ENCODE measurements at places on chromosomes 5 and 9. TPM values are rescaled to one million over a fixed set of nuclear protein-coding genes. Genes with fewer than 3 reads are reported as not detected.

DNA sequence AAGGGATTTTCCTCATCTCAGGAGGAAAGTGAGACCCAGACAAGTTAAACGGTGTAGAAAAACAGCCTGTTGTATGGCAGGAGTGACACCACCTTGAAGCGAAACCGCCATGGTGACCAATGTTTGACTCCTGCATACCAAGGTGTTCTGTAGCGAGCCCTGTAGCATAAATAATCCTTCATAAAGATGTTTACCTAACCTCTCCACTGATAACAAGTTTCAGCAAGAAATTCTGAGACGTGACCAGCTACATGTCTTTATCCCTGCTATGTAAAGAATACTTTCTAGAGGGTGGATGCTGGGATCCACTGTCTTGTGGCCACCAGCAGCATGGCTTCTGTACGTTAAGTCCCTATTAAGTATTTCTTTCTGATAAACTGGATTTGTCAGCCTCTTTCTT lies 148.1 kb downstream of the MPDZ start:
- no peaks in the 10 kb centered on the region for H3K27me3 ChIP-seq
- no peak for DNase-seq
- H3K4me1 ChIP-seq: no peaks in the 10 kb centered on the region
- H3K36me3 ChIP-seq: no peaks in the 10 kb centered on the region

DNA sequence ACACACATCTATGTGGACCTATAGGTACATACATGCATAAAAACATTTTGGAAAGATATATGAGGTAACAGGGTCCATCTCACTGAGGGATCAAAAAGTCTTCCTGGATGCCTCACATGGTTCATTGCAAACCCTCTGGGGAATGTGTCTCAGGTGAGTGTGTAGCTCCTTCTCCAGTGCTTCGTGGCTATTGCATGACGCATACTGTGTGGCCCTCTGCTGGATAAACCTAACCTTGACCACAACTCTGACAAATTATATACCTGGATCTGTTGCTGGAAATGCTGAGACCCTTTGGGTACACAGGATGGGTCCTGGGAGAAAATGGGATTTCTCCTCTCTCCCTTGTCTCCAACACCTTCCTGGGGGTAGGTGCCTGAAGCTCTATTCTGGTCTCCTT lies 91.9 kb downstream of the JAKMIP2 start:
- H3K27me3 ChIP-seq: no peaks in the 10 kb centered on the region
- no peak for DNase-seq
- no peaks in the 10 kb centered on the region for H3K4me1 ChIP-seq

DNA sequence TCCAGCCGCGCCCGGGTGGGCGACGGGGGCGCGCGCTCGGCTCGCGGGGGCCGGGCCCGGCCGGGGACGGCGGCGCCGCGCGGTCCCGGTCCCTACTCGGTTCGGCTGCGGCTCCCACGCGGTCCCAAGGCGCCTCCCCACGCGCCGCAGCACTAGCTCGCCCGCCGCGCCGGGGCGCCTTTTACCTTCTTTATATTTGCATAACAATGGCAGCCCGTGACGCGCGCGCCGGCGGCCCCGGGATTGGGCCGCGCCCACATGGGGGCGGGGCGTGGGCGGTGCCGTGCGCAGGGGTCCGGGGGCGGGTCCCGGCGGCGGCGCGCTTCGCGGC lies at the start of gene NRARP:
Gene NRARP (minus strand): TSS at position 154 of the 331 bp plus-strand sequence. CDS start 343 bp downstream, outside the sequence.
- H3K27me3 ChIP-seq: no peaks in the 10 kb centered on the region
- peak; percentile 95 for DNase-seq
- H3K27ac ChIP-seq: no peak within 1 kb of the TSS
- H3K36me3 ChIP-seq: no peaks in the 10 kb centered on the region

- no peaks in the 10 kb centered on the region for H3K27me3 ChIP-seq
- H3K4me3 ChIP-seq: no peak overlapping the region
- no peak overlapping the region for H3K27ac ChIP-seq
- no peaks in the 10 kb centered on the region for H3K4me1 ChIP-seq
These were observed 636.3 kb downstream of the GABRG2 start for GRCh38 chr5:162703914-162704313.

DNA sequence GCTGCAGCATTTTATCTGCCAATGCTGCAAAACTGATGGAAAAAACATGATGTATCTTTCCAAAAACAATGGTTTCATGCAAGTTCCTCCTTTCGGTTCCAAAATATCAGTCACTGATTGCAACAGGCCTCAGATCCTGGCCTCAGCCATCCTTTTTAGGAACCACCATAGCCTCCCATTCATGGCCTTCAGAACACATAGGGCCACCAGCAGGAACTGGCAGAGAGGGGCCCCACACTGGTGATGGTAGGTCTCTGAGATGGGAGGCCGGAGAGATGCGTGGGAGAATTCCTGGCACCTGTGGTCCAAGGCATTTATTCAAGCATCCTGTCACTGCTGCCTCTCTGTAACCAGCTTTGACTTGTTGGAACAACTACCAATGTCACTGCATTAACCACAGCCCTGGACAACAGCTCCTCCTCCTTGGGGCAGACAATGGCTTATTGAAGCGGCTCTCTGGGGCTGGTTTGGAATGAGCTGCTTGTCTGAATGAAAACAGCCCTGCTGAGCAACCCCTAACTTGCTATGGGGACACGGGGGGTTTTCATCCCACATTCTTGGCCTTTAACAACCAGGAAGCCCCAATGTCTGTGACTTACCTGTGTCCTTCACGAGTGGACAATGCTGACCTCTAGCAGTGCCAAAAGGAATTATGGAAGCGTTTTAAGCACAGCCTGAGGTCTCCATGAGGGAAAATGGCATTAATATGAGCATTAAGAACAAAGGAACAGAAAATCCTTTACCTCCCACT lies 108.1 kb downstream of the LHFPL2 start:
- no peak for DNase-seq
- H3K27ac ChIP-seq: no peak overlapping the region
- no peaks in the 10 kb centered on the region for H3K27me3 ChIP-seq
- H3K36me3 ChIP-seq: no peaks in the 10 kb centered on the region
- no peak overlapping the region for H3K4me3 ChIP-seq

GRCh38 chr5:14727428-14727865 lies 62.9 kb downstream of the OTULIN start:
- peak; percentile 77 for DNase-seq
- no peak overlapping the region for H3K27ac ChIP-seq
- H3K4me1 ChIP-seq: peaks cover 12% of the 10 kb centered on the region

DNA sequence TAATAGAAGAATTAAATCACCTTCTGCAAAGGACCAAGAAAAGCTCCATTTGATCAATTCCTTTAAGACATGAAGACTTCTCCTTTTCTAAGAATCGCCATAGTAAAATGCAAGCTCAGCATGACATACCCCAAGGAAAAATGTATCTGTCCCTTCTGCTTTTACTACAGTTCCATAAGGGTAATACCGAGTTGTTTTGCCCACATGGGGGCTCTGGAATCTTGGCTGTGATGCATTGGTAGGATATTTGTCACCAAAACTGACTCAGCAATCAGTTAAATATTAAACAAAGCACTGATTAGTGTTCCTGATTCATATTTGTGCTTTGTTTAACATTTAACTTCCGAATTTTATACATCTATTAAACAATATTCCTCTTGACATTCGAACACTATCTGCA lies 24.3 kb upstream of the KCNIP1 start:
- no peak for DNase-seq
- H3K27me3 ChIP-seq: no peaks in the 10 kb centered on the region
- H3K36me3 ChIP-seq: no peaks in the 10 kb centered on the region
- no peaks in the 10 kb centered on the region for H3K4me1 ChIP-seq

- H3K27me3 ChIP-seq: no peaks in the 10 kb centered on the region
- DNase-seq: no peak
- H3K27ac ChIP-seq: no peak overlapping the region
- no peaks in the 10 kb centered on the region for H3K36me3 ChIP-seq
These were observed 203.6 kb upstream of the MEF2C start for GRCh38 chr5:89086390-89087086.

DNA sequence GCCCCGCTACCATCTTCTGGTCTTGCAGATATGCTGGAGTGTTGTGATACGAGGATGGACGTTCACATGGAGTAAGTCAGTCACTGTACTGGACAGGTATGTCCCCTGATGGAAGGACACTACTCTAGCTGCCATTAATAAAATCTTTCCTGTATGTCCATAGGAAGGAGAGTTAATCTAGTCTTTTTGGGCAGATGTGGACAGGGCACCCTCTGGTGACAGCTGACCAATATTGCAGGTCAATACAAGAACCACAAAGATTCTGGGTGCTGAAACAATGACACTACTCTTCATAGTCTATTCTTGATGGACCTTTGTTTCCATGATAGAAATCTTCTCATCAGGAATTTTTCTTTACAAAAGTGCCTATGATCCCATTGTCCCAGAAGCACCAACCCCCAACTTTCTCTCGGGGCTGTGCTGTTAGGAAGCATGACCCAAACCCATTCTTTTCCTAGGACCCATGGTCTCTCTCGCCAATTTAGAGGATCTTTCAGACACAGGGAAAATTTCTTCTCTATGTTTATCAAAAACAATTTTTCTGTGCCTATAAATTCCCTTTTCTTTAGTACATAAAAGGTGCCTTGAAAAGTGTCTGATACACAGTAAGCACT lies 376.9 kb downstream of the DTWD2 start:
- H3K36me3 ChIP-seq: no peaks in the 10 kb centered on the region
- no peaks in the 10 kb centered on the region for H3K4me1 ChIP-seq
- no peak for DNase-seq
- H3K27me3 ChIP-seq: no peaks in the 10 kb centered on the region
- no peak overlapping the region for H3K27ac ChIP-seq
- no peak overlapping the region for H3K4me3 ChIP-seq

- H3K36me3 ChIP-seq: peaks cover 3% of the 10 kb centered on the region
- DNase-seq: no peak
- no peaks in the 10 kb centered on the region for H3K27me3 ChIP-seq
- H3K4me1 ChIP-seq: no peaks in the 10 kb centered on the region
- H3K4me3 ChIP-seq: no peak overlapping the region
- H3K27ac ChIP-seq: no peak overlapping the region
These were observed 94.3 kb upstream of the OTULINL start for GRCh38 chr5:14486996-14487896.

ARL10 gene
- 27.9 TPM for total RNA-seq

GABRA1 gene
- total RNA-seq: not detected

CDH9 gene
- total RNA-seq: not detected

HRH2 gene
- not detected for total RNA-seq

OR1J2 gene
- not detected for total RNA-seq

All from B cell (primary cell).